ENCODE measurements at places on chromosomes 11 and 22. TPM values are rescaled to one million over a fixed set of nuclear protein-coding genes. Genes with fewer than 3 reads are reported as not detected.
A peak's percentile ranks its signal among the peaks of the same experiment; 100 is the strongest.

GRCh38 chr11:76280882-76281557, 74.7 kb upstream of the WNT11 start:
- H3K4me3 ChIP-seq = no peak overlapping the region
- DNase-seq = no peak
- H3K27me3 ChIP-seq = peaks cover 16% of the 10 kb centered on the region
- H3K27ac ChIP-seq = no peak overlapping the region
- no peaks in the 10 kb centered on the region for H3K36me3 ChIP-seq

GRCh38 chr22:38260761-38261681, 11.8 kb downstream of the TMEM184B start:
- no peak for DNase-seq
- H3K4me1 ChIP-seq = peaks cover 20% of the 10 kb centered on the region
- H3K27me3 ChIP-seq = no peaks in the 10 kb centered on the region

GRCh38 chr11:5665746-5666401, 19.0 kb downstream of the TRIM5 start:
- H3K27ac ChIP-seq = no peak overlapping the region
- no peaks in the 10 kb centered on the region for H3K4me1 ChIP-seq
- no peaks in the 10 kb centered on the region for H3K27me3 ChIP-seq
- H3K4me3 ChIP-seq = no peak overlapping the region
- no peak for DNase-seq

DNA sequence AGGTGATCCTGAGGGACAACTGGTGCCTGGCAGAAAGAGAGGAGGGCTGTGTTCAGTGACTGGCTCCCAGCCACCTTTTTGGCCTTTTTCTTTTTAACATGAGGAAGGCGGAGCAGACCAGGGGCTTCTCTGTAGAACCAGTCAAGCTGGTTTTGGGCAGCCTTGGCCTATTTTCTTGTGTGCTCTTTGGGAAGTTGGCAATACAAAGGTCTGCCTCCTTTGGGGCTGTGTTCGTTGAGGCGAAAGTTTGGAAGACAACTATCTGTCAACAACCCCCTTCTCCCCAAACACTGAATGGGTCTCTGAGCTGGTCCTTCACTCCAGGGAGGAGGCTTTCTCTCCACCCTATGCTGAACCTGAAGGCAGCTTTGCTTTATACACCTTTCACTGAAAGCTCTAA, 8.5 kb downstream of the MARK2 start:
- peaks cover 69% of the 10 kb centered on the region for H3K4me1 ChIP-seq
- peaks cover 42% of the 10 kb centered on the region for H3K36me3 ChIP-seq
- no peak for DNase-seq
- no peaks in the 10 kb centered on the region for H3K27me3 ChIP-seq
- H3K27ac ChIP-seq = no peak overlapping the region

DNA sequence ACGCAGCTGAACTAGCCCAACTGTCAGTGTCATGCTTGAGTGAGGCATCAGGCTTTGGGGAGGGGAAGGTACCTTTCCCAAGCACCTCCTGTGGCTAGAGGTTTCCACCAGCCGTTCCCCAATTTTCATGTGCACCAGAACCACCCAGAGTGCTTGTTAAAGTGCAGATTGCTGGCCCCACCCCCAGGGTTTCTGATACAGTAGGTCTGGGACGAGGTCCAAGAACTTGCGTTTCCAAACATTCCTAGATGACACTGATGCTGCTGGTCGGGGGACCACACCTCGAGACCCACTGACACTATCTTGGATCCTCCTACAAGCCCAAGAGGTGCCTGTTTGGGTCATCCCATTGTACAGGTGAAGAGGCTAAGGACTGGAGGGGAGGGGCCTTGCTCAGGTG, 59.8 kb downstream of the PDE2A start:
- H3K27me3 ChIP-seq = peaks cover 39% of the 10 kb centered on the region
- H3K4me3 ChIP-seq = no peak overlapping the region
- H3K36me3 ChIP-seq = no peaks in the 10 kb centered on the region
- no peak overlapping the region for H3K27ac ChIP-seq
- no peak for DNase-seq

GRCh38 chr22:19857382-19857781, 2.7 kb upstream of the GNB1L start:
- no peak overlapping the region for H3K27ac ChIP-seq
- no peak overlapping the region for H3K4me3 ChIP-seq
- H3K4me1 ChIP-seq = peaks cover 33% of the 10 kb centered on the region
- DNase-seq = no peak

DNA sequence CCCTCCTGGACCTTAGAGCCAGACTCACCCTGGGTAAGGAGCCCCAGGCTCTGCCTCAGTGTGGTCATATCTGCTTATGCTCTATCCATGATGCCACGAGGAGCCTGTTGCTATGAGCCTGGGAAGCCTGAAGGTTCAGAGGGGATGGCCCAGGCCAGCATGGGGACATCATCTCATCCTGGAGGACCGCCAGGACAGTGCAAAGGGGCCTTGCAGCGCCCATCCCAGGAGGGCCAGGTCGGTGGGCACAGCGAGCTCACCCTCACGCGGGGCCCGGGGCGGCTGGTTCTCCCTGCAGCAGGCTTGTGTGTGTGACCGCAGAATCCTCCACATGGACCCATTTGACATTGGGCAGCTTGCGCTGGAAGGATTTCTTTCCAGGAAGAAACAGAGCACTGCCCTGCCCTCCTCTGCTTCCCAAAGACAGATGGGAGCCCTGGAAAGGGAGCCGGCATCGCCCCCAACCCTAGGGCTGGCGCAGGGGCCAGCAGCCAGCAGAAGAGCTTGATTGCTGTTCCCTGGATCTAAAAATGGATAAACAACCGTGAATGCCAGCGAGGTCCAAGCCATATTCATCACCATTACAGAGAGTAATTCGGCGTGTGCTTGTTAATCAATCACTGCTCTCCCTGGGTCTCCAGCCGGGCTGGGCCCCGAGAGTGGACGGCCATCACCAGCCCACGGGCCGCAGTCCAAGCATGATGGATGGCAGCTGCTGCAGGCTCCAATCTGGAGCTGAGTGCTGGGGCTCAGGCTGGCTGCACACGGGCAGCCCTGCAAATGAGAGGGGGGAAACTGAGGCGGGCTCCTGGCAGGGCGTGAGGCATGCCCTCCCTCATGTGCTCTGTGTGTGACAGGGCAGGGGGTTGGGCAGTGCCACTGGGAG, 739.7 kb downstream of the BRD1 start:
- H3K36me3 ChIP-seq = no peaks in the 10 kb centered on the region
- no peaks in the 10 kb centered on the region for H3K4me1 ChIP-seq
- H3K27me3 ChIP-seq = no peaks in the 10 kb centered on the region

GRCh38 chr11:46315033-46315738, 32.1 kb upstream of the DGKZ start:
- H3K27me3 ChIP-seq = peaks cover 2% of the 10 kb centered on the region
- no peak overlapping the region for H3K27ac ChIP-seq
- H3K36me3 ChIP-seq = no peaks in the 10 kb centered on the region
- DNase-seq = peak; percentile 82

GRCh38 chr11:130159657-130160497, at the start of gene ST14:
TSS of gene ST14 (plus strand) at chr11:130159782. CDS start at chr11:130159980, 198 bp downstream.
- H3K27ac ChIP-seq = no peak within 1 kb of the TSS
- no peak within 1 kb of the TSS for H3K4me3 ChIP-seq
- no peak for DNase-seq
- H3K36me3 ChIP-seq = no peaks in the 10 kb centered on the region
- H3K4me1 ChIP-seq = peaks cover 9% of the 10 kb centered on the region

The PATE4 gene
- total RNA-seq = not detected

The BAIAP2L2 gene
- 0.37 TPM for total RNA-seq

The MYOD1 gene
- total RNA-seq = not detected
